ENCODE measurements at places on chromosomes 11 and 22.
A peak's percentile ranks its signal among the peaks of the same experiment; 100 is the strongest.

DNA sequence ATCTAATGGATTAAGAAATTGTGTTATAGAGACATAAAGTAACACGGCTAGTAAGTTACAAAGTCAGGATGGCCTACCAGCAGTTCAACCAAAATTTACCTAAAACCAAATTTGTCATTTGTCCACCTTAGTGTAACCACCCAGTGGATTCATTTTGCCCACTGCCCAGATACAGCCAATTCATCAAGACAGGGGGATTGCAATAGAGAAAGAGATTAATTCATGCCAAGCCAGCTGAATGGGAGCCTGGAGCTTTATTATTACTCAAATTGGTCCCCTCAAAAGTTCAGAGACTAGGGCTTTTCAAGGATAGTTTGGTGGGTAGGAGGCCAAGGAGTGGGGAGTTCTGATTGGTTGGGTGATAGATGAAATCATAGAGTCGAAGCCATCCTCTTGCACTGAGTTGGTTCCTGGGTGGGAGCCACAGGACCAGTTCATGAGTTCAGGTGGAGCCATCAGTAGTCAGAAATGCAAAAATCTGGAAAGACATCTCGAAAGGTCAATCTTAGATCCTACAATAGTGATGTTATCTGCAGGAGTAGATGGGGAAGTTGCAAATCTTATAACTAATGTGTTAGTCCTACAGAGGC lies 304.2 kb upstream of the CADM1 start:
- DNase-seq = no peak

DNA sequence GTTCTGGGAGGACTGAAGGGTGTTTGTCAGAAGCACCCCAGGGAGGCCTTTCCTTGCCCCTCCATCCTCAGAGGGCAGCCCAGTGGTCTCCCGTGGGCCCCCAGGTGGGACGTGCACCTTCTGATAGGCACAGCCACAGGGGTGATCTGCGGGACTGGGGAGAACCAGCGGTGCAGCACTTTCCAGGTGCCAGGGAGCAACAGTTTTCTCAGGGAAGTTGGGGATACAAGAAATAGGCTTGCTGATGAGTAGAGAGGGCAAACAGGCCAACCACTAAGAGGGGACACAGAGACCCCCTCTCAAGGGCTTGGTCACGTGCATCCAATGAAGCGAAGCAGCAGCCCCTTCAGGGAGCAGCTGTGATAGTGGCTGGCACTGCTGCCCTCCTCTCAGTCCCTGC lies 107.1 kb upstream of the BID start:
- DNase-seq = no peak

DNA sequence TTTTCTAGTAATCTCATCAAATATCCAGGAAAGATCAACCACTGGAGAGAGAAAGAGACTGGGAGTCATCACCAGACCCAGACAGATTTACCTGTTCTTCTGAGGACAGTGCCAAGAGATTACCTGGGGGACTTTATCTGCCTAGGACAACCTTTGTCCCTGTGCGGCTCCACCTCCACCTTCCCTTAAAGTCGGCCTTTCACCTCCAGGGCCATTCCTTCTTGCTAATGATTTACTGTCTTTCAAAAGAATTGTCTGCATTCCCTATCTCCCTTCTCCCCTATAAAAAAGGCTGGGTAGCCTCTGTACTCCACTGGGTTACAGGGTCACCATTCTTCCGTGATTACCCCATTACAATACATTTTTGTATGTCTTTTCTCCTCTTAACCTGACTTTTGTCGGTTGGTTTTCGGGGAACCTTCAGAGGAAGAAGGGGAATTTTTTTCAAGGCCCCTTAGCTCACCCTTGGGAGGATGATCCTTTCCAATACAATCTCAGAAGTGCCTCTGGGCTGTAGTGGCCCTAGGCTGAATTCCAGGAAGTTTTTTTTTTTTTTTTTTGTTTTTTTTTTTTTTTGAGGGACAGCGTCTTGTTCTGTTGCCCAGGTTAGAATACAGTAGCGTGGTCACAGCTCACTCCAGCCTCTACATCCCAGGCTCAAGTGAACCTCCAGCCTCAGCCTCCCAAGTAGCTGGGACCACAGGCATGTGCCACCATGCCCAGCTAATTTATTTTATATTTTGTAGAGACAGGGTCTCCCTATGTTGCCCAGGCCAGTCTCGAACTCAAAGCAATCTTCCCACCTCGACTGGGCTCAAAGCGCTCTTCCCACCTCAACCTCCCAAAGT lies 1.5 kb upstream of the HMOX1 start:
- DNase-seq = no peak

DNA sequence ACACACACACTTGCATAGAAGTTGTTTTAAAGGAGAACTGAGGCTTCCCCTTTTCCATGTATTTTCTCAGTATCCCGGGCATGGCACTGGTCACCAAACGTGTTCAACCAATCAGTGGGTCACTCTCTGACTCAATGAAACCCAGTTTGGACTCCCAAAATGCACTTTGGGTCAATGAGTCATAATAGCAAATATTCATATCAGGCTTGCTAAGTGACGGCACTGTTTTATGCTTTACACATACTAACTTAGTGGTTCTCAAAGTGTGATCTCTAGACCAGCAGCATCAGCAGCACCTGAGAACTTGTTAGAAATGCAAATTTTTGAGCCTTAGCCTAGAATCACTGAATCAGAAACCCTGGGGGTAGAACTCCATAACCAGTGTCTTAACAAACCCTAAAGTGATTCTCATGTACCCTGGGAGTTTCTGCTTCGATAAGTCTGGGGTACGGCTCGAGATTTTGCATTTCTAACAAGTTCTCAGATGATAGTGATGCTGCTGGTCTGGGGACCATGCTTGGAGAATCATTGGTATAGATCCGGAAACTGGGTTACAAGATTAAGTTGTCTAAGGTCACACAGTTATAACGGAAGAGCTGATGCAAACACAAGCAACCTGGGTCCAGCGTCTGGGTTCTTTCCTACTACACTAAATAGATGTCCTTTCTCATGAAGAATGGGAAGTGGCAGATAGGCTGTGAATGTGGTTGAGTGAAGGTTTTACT lies 35.6 kb downstream of the ETS1 start:
- no peak for DNase-seq

DNA sequence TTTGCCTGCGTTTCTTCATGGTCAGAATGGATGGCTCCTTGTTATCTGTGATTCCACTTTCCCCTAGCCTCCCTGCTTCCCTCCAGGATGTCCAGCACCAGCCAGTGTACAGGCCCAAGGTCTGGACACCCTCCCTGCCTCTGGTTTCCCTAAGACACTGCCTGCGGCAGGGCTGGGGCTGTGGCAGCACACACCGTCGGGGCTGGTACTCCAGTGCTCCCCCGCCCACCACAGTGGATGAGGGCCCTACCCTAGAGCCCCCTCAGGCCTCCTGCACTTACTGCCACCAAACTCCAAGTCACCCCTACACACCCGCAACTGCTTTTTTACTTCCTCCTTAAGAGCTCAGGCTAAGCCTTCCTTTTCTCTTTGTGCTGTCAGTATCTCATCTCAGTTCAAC lies 28.9 kb downstream of the ZNF214 start:
- DNase-seq = no peak

GRCh38 chr22:37529652-37530345 lies 10.6 kb upstream of the CARD10 start:
- DNase-seq = no peak

DNA sequence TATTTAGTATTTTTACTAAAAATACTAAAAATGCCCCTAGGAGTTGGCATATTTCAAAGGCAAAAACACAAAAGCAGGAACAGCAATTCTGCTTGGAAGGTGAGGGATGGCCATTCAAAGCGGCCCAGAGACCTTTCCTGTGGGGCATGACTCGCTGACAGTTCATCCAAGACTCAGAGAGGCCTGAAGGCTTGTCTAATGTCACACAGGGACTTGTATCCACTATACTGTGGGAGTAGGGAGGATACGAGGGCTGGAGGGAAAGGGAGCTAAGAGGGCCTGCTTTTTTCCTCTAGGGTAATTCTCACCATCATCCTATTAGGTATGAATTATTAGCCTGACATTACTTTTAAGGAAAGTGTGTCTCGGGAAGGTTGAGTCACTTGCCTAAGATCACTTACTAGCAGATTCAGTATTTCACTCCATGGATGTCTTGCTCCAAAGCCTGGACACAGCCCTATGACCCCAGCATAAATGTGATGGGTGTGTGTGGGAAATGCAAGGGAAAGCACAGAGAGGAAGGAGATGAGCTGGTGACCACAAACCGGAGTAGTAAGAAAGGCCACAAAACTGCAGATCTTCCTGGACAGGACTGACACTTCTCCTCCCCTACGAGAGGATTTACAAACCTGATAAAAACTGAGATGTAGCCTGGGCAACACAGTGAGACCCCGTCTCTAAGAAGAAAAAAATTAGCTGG lies 16.7 kb upstream of the UCP3 start:
- DNase-seq = peak; percentile 88

- DNase-seq = no peak
These were observed 32.9 kb downstream of the LRRC32 start for GRCh38 chr11:76637491-76638269.

GRCh38 chr22:50516891-50517290 lies 8.5 kb downstream of the SCO2 start:
- DNase-seq = no peak

- DNase-seq = no peak
These were observed 15.3 kb downstream of the UBE4A start for GRCh38 chr11:118374729-118375128.

DNA sequence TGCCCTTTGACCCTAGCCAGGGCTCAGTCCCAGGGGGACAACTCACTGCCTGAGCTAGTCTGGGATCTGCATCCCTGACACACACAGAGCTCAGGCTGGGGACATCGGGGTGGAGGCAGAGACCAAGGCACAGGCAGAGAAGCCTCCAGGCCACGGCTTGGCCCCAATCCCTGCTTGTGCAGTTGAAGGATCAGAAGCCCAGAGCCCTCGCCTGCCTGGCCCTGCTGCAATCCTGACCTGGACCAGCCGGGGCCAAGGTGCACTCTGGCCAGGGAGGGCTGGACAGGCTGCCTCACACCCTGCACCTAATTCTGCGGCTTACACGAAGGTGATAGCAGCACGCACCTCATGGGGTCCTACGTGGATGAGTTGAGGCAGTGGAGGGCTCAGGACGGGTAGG lies 34.6 kb downstream of the WNT7B start:
- no peak for DNase-seq

GRCh38 chr11:129595038-129595962 lies 219.7 kb downstream of the BARX2 start:
- DNase-seq = no peak

DNA sequence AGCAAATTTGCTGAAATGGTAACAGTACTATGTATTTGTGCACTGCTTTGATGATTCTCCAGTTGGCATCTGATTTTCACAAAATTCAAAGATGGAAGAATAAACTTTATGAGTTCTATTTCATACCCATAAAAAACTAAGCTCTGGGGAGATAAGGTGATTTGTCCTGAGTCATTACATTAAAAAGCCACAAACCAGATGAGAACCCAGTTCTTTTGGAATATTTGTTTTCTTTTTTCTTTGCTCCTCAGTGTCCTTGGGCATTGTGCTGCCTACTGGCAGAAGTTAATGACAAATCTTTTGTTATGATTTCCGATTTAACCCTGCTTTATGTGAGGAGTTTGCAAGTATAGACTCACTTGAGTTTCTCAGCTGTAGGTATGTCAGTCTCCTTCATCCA lies 45.4 kb upstream of the AMOTL1 start:
- no peak for DNase-seq

GRCh38 chr11:102564110-102564509 lies 33.6 kb upstream of the MMP7 start:
- DNase-seq = peak; percentile 73
